ENCODE measurements at places on chromosomes 5 and 9. TPM values are rescaled to one million over a fixed set of nuclear protein-coding genes. Genes with fewer than 3 reads are reported as not detected.

Gene ISL1
- total RNA-seq: not detected

DNA sequence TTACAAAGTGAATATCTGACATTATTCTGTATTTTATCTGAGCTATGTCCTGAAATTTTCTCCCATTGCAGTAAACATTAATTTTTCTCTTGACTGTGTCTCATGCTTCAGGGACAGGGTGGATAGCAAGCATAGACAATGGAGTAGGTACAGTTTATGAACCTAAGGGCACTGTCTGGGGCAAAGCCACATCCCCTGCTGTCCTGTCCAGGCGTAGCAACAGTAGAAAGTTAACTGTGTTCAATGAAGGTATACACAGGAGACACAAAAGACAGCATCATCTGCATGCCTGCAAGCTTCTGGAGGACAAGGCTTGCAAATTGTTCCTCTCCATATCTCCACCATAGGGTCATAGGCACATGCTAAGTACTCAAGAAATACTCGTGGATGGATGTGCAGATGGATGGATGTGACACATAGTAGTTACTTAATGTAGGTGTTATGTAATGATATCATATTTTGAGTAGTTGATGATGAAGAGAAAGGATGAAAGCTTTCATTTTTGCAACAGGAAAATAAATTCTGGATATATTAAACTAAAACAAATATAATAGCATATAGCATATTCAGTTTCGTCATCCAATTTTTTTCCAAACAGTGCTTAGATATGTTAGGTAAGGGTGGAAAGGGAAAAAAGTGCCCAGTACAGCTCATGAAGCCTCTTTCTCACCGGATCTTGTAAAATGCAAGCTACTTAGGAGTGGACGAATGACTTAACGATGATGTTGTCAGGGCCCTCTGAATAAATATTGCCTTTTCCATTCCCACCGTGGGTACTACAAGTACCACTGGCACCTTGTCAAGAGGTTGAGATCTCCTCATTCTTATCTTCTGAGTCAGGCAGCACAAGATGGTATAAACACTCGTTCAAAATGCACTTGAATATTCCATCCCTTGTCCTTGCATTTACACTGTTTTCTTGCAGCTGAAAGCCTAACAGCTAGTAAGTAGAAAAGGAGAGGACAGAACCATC lies 19.9 kb upstream of the ZSWIM6 start:
- DNase-seq: peak; percentile 70

DNA sequence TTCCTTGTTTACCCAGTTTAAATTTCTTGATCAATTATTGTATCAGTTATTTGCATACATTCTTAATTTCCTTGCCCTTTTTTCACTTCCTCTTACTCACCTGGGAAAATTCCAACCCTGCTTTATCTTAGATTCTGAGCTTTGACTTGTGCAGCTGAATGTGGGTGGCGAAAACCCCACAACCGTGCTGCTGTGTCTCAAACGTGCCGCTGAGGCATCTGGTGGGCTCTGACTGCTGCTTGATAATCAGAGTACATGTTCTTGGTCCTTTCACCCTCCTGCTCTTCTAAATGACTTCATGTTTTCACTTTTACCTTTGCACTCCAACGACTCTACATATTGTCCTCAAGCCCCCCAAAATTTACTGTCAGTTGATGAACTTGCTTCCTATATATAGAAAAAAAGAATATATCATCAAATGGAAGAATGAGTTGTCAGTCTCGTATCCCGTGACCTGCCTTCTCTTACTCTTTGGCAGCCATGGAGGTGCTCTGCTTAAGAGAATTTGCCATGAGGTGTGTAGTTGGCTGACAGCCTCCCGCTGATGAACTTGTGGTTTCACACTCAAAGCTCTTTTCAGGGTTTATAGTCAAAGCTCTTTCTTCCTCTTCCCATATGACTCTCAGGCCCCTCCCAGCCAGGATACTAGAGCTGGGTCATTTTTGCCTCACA lies 14.0 kb upstream of the JAK2 start:
- no peak for DNase-seq

DNA sequence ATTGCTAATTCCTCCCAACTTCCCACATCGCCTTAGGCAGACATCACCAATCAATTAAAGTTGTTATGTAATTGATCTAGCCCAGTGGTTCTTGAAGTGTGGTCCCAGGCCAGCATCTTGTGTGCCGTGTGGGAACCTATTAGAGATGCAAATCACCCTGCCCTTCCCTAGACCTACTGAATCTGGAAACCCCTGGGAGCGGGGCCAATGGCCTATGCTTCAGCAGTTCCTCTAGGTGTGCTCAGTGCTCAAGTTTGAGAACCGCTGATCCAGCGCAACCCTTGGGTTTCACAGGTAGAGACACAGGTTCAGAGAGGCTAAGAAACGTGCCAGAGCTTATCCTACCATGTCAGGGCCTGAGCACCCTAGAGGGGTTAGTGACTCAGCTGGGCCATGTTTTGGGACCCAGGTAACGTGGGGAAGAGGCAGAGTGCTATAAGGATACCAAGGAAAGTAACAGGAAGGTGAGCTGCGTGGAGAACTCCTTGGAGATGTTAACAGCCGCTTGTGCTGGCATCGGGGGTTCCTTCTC lies 4.4 kb downstream of the SLC34A1 start:
- no peak for DNase-seq

Gene FOXD4L4
- total RNA-seq: 0.07 TPM

GRCh38 chr5:174533751-174534241 lies 190.6 kb upstream of the MSX2 start:
- peak; percentile 83 for DNase-seq

Gene PLPPR1
- total RNA-seq: not detected

Gene BARX1
- 0.37 TPM for total RNA-seq

GRCh38 chr9:123355761-123356431 lies at the start of gene CRB2:
CRB2 (plus strand) TSS chr9:123356197; CDS start chr9:123356261, 64 bp downstream.
- no peak for DNase-seq

Gene PCDHGA8
- 1.4 TPM for total RNA-seq

- DNase-seq: no peak
These were observed 15.8 kb downstream of the CLPTM1L start for GRCh38 chr5:1329111-1329579.

DNA sequence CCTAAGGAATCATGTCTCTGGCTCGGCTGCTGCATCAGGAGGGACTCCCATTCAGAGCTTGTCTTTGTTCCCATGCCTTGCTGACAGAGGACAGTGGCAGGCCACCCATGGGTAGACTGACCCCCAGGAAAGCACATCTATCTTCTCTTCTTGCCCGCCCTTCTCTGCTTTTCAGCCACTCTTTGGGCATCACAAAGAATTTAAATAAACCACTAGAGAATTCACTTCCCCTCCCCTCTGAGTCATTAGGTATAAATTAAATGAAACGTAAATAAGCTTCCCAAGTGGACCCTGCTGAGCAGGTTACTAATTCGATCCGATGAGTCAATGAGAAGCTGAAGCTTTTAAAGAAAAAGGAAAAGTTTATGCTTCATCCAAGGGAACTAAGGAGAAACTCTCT lies 97.0 kb downstream of the DRD1 start:
- no peak for DNase-seq

Gene RPS14
- 4,846 TPM for total RNA-seq

DNA sequence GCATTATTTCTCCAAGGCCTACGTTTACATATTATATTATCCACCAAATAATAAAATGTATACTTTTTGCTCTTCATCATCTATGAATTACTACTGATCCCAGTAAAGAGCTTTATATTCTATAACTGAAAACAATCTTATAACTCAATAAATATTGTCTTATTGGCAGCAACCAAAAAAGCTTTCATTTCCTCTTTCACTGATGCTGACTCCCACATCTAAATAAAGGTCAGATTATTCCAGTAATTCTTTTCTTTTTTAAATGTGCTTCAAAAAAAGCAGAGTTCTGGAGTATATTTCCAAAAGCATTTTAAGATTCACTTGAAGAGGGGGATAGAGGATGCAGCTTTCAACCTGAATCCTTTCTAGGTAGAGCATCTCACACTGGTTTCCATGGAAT lies 75.3 kb upstream of the NR4A3 start:
- DNase-seq: no peak

DNA sequence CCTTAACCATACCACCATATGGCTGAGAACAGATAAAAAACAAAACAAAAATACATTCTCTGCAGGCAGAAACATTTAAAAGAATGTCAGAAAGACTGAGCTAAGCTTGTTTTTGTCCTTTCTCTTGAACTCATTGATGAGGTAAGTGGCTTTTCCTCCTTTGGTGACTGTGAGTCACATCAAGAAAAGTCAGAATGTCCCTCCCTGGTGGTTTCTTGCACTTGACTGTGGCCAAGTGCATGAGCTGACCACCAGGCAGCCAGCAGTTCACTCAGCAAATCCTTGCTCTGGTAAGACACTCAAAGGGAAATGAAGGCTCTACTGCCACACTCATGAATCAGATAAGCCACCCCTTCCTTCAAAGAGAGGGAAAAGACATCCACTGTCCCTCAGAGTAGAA lies 970.9 kb downstream of the TAF11L14 start:
- DNase-seq: no peak

DNA sequence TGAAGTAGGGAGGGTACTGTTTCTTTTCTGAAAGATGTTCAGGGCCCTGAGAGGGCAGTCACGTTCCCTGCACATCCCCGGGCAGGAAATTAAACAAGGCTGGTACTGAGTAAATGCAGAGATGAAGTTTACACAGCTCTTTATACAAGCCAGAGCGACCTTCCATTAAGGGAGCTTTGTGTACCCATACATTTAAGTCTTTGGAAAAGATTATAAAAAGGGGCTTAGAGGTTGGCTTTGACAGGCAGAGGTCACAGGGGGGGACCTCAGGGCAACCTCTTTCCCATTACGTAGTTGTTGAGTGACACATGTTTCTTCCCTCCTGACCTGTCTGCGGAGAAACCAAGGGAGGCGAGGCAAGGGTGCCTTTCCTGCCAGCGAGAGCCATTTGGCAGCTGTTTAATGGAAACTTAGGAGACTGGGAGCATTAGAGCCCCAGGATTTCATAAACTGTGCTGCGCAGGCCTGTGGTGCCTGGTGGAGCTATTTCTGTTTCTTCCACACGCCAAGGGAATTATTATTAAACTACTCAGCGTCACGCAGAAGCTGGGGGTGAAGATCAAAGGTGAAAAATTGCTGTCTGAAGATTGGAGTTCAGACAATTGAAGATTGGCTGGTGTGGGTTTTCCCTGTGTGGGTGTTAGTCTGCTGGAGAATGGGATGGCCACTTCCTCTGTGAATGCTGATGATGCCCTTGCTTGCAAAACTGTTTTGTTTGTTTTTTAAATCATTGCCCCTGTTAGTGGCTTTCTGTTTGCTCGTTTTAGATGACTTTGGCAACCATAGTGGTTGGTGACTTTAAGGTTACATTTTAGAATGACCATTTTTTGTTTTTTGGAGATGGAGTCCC lies 3.2 kb upstream of the SMIM32 start:
- DNase-seq: no peak

DNA sequence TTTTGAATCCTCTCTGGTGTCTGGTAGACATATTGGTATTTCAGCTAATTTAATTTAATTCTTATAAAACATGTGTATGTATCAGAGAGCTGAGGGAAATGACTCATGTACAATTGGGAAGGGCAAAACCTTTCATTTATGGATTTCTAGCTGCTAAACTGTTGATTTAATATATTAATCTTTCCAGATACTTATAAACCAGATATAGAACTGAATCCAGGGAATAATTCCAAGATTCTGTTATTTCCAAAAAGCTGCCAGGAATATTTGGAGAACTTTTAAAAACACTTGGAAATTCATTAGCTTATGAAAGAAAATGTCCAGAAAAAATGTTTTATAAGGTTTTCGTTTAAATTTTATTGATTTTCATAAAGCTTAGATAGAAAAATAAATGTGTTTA lies 295.5 kb downstream of the YTHDC2 start:
- no peak for DNase-seq

- DNase-seq: no peak
These were observed 16.1 kb downstream of the ZFR start for GRCh38 chr5:32428426-32428825.

DNA sequence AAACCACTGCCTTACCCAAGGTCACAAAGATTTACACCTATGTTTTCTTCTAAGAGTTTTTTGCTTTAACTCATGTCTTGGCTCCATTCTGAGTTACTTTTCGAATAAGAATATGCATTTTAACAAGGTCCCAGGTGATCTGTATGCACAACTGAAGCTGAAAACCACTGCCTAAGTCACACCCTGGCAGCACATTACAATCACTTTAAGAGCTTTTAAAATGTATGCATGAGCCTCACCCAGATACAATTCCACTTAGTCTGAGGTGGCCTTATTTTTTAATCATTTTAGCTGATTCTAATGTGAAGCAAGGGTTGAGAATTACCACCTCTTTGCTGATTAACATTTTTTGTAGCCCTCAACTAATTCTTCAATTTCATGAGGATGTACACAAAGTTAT lies 29.5 kb downstream of the IDNK start:
- DNase-seq: no peak

Gene MZB1
- total RNA-seq: 0.10 TPM

Gene INSYN2B
- 0.97 TPM for total RNA-seq

Gene EGFLAM
- total RNA-seq: 53.0 TPM

DNA sequence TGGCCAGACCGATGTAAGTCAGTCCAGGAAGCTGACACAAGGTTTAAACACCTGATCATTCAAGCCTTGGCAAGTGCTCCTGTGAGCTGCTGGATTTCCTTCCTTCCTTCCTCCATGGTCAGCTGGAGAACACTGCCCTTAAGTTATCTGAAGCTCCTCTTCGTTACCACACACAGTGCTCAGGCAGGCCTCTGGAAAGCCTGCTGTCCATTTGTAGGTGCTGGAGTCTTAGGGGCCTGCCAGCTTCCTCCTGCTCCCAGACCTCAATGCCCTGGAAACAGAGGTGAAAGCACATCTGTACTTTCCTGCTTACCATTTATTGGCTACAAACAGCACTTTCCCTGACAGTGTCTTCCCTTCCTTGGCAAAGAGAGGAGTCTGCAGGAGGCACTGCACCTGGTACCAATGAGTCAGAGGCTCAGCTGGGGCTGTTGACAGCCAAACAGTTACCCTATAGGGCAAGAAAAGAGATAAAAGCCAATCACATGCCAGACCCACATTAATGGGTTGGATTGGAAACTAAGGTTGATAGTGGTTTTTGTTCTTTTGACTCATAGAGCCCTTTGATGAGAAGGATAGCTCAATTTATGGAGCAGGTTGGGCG lies 72.6 kb upstream of the PUM3 start:
- no peak for DNase-seq

Gene CCNI2
- not detected for total RNA-seq

- no peak for DNase-seq
These were observed 683 bp downstream of the CLPTM1L start for GRCh38 chr5:1343931-1344901.

Gene CCL21
- total RNA-seq: not detected

DNA sequence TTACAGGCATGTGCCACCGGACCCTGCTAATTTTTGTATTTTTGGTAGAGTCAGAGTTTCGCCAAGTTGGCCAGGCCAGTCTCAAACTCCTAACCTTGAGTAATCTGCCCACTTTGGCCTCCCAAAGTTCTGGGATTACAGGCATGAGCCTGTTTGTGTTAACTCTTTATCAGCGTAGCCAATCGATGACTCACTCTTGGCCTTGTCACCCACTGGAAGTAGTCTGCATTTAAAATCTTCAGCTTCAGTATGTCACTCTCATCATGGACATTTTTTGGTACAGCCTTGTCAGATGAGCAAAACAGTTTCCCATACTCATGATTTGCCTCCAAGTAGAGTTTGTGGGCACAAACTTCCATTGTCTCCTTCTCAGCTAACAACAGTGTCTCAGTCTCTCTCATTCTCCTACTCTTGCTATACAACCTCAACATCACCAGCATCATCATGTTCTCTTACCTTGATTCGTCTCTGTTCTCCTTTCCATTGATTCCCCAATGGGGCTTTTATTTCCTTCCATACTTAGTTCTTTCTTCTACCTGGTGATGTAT lies 22.5 kb downstream of the MUSK start:
- DNase-seq: no peak

GRCh38 chr5:159189310-159189709 lies 20.0 kb downstream of the RNF145 start:
- DNase-seq: no peak

GRCh38 chr9:81616141-81616540 lies 73.2 kb downstream of the TLE1 start:
- DNase-seq: no peak

Gene MARCHF11
- not detected for total RNA-seq
